RWPE1 (cell line): ENCODE measurements at places on chromosomes 11 and 22.

GRCh38 chr11:93520726-93521509, 22.3 kb downstream of the SMCO4 start:
- DNase-seq, result no peak

DNA sequence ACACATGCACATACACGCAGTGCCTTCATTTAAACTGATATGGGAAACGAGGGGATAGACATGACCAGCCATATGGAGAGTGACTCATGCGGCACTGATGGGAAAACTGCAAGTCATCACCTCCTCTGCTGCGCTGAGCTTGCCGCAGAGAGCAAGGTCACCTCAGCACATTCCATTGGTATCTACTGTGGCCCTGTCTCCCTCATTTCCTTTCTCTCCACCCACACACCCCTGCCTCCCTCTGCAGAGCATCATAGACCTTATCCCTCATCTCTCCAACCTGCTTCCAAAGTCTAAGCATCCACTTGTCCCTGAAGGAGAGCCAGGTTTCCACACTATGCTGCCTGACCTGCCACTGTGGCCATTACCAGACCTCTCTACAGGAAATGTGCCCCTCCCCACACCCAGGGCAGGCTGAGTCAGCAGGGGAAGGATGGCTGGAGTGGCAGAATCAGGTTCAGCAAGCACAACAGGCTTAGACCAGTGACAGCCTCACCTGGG, 116.9 kb upstream of the SNX19 start:
- peak; percentile 68 for DNase-seq

- no peak for DNase-seq
Measured at GRCh38 chr11:64597671-64598101, 6.7 kb downstream of the SLC22A12 start.

DNA sequence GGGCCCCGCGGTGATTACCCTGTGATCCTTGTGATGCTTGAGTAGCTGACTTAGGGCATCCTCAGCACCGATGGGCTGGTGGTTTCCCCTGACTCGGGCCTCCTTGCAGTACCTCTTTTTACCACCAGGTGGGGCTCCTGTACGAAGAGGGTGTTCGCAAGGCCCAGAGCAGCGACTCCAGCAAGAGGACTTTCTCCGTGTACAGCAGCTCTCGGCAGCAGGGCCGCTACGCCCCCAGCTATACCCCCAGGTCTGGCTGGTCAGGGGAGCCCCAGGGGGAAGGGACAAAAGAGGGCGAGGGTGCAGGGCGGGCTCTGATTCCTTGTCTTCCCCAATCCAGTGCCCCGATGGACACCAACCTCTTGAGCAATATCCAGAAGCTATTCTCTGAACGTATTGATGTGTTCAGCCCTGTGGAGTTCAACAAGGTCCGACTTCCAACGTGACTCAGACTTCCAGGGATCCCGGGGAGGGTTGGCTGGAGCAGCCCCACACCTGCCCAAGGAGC, 1.3 kb upstream of the TM7SF2 start:
- DNase-seq, result peak; percentile 74
